ENCODE measurements at places on chromosomes 2 and 18.

DNA sequence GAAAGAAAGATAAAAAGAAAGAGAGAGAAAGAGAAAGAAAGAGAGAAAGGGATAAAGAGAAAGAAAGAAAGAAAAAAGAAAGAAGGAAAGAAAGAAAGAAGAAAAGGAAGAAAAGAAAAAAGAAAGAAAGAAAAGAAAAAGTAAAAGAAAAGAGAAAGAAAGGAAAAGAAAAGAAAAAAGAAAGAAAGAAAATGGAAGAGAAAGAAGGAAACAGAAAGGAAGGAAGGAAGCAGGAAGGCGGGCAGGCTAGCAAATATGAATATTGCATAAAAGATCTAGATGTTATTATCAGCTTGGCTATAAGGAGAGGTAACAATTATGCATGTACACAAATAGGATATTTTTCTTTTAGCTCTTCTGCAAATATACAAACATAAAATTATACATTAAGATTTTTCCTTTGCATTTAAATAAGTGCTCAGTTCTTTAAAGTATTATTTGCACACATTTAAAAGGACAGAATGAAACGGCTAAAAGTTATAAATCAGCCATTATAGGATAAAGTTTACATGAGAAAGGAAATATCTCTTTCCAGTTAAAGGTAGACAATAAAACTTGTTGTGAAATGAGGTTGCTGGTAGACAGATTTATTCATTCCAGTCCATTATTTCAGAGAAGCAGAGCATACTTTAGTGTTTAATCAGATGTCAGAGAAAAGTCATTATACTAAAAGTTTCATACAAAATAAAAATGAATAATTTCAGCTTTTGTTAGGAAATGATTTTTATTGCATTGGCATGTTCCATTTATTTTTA lies 511.4 kb downstream of the KCNJ3 start:
- no peak for DNase-seq

DNA sequence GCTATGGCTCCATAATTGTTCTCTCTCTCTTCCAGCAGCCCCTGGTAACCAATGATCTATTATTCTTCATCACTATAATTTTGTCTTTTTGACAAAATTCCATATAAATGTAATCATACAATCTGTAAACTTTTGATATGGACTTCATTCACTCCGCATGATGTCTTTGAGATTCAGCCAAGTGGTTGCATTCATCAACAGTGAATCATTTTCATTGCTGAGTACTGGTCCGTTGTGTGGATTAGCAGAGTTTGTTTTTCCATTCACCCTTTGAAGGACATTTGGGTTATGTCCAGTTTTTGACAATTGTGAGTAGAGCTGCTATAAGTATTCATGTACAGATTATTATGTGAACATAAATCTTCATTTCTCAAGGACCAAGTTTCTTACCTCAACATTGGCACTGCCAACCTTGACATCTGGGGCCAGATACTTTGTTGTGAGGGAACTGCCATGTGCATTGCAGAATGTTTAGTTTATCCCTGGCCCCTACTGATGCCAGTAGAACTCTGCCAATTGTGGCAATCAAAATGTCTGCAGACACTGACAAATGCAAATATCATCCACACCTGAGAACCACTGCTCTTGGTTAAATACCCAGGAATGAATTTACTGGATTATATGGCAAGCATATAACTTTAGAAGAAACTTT lies 48.4 kb upstream of the BCL2L11 start:
- no peak for DNase-seq

- DNase-seq: no peak
Observed at GRCh38 chr2:236776695-236777251, 207.1 kb downstream of the ACKR3 start.

GRCh38 chr2:240387669-240388358 lies 47.6 kb upstream of the GPC1 start:
- DNase-seq: no peak

GRCh38 chr2:235047171-235048160 lies 95.6 kb downstream of the SH3BP4 start:
- no peak for DNase-seq

DNA sequence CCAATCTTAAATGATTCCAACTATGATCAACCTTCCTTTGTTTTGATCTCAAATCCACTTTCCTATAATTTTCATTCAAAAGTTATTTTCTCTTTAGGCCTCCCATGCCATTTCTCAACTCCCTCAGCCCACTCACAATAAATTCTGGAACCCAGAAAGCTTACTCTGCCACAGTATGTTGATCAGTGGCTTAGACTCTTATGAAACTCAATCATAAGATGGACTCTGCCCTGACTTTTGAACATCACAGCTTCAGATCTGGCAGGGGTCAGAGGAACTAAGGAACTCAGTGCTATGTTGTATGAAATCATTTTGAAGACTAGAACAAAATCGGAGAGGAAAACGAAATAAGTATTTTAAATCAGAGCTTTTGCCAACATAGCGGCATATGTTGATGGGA lies 59.8 kb upstream of the LGALSL start:
- no peak for DNase-seq

GRCh38 chr2:78351208-78351607 lies 674.3 kb upstream of the REG3G start:
- no peak for DNase-seq

DNA sequence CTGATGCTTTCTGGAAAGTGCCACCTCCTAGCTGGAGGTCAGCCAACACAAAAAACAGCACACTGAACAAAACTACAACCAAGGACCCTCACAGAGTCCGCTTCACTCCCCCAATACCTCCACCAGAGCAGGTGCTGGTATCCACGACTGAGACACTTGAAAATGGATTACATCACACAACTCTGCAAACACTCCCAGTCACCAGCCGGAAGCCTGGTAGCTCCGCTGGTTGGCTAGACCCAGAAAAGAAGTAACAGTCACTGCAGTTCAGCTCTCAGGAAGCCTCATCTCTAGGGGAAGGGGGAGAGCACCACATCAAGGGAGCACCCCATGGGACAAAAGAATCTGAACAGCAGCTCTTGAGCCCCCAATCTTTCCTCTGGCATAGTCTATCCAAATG lies 175.4 kb downstream of the LCLAT1 start:
- DNase-seq: no peak

DNA sequence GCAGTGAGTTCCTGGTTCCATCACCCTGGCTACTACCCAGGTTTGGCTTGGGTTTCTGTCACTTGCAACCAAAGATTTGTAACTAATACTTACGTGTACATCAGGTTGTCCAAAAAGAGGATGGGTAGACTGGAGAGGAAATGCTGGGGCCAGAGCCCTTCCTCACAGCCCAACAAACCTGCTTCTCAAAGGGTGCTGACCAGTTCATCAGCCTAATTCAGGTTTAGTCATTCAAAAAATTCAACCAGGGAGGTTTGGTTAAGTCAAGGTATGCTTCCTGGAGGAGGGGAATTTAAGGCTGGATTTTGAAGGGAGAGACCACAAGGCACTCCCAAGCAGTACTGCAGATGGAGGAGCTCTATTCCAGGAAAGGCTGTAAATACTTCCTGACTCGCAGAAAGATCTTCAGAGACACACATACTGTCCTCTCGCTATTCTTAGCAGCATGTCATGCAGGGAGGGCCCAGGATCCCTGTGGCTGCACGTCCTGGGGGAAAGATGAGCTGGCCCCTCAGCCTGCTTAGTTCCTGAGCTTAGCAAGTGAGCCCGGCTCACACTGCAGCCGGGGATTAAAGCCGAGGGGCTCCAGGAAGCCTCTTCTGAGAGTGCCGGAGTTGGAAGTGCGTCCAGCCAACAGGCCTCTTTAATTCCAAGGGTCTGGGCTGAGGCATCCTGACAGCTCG lies 40.0 kb upstream of the BIN1 start:
- no peak for DNase-seq

DNA sequence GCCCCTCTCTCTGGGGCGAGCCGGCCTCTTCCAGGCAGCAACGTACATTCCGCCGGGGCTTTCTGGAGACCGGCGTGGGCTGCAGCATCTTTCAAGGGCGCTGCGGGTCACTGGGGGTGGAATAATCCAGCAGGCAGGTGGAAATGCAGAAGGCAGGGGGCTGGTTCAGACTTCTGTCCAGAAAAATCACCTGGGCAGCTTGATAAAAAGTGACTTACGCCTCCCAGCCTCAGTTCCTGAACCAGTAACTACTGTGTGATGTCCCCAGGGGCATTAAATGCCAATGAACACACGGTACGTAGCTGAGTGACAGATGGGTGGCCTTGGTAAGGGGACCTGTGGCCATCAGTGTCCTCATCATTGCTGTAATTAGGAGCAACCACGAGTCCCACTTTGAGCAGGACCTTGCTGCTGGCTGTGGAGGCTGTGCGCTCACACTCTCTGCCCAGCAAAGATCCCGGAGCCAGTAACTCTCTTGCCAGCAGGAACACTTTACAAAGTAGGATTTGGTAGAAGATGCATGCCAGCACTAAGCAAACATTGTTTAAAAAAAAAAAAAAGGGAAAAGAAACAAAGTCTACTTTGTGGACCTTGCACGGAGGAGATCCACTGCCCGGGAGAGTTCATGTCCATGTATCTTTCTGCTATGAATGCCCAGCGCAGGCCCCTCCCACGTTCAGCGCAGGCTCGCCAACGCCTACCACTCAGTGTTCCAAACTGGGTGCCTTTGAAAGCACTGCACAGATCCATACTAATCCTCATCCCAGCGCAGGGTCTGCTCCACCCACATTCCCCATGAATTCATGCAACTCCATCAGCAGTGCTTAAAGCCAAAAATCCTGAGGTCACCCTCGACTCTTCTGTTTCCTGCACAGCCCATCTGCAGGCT lies 177.3 kb downstream of the HDAC4 start:
- no peak for DNase-seq

- no peak for DNase-seq
Observed at GRCh38 chr18:39846265-39846664, 2108.8 kb upstream of the PIK3C3 start.

DNA sequence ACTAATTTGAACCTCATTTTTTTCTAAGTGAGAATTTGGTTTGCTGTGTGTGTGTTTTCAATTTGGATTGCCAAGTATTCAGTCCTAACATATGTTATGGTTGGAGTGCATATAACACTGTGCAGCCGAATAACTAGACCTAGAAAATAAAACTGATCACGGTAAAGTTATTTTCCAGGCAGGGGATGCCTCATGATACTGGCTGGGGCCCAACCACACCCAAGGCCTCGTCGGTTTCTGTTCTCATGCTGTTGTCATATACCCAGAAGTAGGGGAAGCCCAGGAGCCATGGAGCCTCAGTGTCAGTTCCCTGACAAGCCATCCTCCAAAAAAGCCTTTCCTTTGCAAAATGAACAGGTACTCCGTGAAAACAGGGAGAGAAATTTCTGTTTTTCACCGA lies 160.2 kb downstream of the GBX2 start:
- no peak for DNase-seq

GRCh38 chr18:70135604-70136003 lies 69.9 kb downstream of the RTTN start:
- DNase-seq: no peak

GRCh38 chr2:17538844-17539554 lies 1.5 kb upstream of the VSNL1 start:
- DNase-seq: no peak

GRCh38 chr2:43758739-43759138 lies 15.1 kb upstream of the DYNC2LI1 start:
- no peak for DNase-seq

DNA sequence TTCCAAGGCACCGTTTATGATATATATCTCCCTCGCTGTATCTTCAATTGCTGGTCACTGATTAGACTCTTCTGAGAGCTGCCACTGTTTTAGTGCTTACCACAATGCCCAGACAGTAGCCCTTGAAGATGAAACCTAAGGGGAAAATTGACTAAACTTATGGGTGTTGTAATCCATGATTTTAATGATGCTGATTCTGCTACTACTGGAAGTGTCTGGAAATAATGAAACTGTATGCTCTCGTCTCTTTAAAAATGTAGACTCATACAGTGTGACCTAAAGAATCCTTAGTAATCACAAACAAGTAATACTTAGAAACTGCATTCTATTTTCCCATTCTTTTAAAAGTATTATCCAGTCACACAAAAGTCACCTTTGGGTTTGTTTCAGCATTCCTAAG lies 5.5 kb upstream of the SLC8A1 start:
- no peak for DNase-seq

DNA sequence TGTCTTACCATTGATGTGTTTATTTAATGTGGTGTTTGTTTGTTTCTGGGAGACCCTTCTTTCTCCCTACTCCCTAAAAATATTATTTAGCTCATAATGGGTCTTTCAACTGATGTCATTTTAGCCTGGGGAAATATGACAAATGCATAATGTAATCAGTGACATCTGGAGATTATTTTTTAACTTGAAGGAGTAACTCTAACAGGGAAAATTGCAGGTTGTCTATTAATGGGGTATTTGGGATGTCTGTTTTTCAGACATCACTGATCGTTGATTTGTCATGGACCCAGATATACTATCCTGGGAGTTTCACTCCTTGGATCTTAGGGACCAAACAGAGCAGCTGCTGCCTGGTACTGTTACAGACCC lies 230.4 kb downstream of the LOXHD1 start:
- no peak for DNase-seq

DNA sequence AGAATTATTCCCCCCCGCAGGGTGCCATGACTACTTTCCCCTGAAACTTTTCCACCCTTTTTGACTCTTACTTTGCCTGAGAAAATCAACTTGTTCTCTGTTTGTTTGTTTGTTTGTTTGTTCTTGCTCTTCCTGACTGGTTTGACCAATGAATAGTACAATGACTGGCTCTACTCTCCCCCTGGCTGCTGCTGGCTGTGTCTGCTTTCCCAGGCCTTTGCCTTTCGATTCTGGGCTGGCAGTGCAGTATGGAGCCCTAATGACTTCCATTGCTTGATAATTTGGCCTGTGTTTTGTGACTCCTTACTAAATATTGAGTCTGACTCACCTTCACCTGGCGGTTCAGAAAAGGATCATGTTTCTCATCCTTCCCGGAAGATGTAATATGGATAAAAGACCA lies 241.1 kb downstream of the TMEM182 start:
- no peak for DNase-seq

GRCh38 chr2:26130763-26131162 lies 42.1 kb upstream of the GAREM2 start:
- no peak for DNase-seq

- no peak for DNase-seq
Observed at GRCh38 chr2:3211256-3212060, 166.2 kb downstream of the EIPR1 start.

DNA sequence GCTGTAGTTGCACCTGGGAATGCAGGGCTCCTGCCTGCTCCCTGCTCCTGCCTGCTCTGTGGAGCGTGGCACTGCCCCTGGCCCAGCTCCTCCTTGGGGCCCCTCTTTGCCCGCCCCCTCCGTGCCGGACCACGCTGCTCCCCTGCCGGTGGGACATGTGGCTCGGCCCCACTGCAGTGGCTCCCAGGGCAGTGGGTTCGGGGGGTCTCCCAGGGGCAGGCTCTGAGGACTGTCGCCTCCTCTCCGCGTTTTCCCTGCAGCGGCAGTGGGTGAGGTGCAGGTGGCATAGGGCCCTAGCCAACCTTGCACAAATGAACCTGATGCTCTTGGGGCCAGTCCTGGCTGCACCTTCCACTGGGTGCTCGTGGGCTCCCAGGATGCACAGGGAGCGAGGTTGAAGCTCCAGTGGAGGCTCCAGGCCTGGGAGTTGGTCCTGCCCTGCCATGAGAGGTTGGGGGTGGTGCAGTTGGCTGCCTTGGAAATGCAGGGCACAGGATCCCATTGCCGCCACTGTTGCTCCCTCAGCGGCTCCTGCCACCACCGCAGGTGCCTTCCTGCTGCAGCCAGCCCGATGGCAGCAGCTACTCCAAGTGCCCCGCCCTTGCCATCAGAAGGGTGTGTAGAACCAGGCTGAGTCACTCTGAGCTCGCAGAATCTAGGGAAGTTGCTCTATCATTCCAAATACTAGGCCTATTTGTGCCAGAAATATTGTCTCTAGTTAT lies 313.1 kb upstream of the SYT4 start:
- no peak for DNase-seq
